ENCODE measurements at places on chromosomes 4 and X.
A peak's percentile ranks its signal among the peaks of the same experiment; 100 is the strongest.

- DNase-seq, result no peak
These were observed 6.3 kb downstream of the AREG start for GRCh38 chr4:74451214-74451661.

GRCh38 chr4:56128213-56128612, 179.5 kb downstream of the CEP135 start:
- no peak for DNase-seq

DNA sequence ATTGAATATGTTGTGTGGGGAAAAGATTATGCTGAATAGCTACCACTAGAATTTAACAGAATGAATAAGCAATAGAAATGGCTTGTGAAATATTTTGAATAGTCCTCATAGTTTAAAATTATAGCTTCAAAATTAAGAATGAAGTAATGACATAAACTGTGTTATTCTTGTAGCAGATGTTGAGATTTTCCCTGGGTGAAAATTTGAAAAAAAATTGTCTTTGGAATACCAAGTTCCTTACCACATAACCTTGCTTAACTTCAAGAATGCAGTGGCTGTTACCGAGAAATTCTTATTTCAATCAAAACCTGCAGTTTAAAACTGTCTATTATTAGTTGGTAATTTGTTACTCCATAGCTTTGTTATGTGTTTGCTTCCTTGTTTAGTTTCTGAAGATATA, 1268.6 kb downstream of the RAPGEF2 start:
- DNase-seq, result no peak

DNA sequence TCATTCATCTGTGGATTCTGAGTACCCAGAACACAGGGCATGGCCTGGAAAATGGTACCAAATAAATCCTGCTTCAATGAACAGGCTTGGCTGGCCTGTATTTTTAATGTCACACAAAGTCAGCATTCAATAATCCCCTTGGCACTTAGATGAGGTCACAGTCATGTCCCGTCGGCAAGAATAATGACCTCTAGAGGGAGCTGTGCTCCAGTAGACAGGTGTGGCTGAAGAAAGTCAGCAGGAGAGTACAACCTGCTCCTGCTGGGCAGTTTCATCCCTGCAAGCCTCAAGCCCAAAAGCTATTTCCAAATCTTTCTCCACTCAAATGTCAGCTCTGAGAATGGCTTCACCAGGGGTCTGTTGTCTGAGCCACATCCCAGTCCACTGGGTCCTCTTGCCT, 404.0 kb upstream of the F9 start:
- peak; percentile 38 for DNase-seq

GRCh38 chr4:165662341-165662740, 210.7 kb upstream of the TLL1 start:
- no peak for DNase-seq

- DNase-seq, result no peak
These were observed 97.1 kb upstream of the KLF3 start for GRCh38 chr4:38566806-38567398.

- DNase-seq, result no peak
These were observed 73.3 kb downstream of the GAB1 start for GRCh38 chr4:143410015-143410414.

GRCh38 chr4:26878794-26879391, 18.3 kb downstream of the STIM2 start:
- no peak for DNase-seq

GRCh38 chrX:134423606-134424005, 36.4 kb upstream of the HPRT1 start:
- no peak for DNase-seq

GRCh38 chr4:65653740-65654361, 16.4 kb downstream of the EPHA5 start:
- no peak for DNase-seq

DNA sequence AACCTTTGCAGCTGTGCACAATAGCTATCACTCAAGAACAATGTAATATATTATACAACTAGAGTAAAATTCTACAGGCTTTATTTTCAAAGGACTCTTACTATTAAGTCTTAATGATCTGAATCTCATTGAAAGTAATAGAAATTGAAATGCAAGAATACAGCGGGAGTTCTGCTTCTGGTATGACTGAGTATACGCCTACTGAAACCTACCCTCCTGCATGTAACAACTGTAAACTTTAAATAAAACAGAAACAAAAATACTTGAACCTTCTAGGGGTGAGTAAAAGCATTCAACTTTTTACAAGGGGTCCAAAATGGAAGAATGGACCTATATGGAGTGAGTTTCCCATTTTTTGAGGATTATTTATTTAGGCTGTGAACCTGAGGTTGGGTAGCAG, 13.5 kb downstream of the DCHS2 start:
- no peak for DNase-seq

DNA sequence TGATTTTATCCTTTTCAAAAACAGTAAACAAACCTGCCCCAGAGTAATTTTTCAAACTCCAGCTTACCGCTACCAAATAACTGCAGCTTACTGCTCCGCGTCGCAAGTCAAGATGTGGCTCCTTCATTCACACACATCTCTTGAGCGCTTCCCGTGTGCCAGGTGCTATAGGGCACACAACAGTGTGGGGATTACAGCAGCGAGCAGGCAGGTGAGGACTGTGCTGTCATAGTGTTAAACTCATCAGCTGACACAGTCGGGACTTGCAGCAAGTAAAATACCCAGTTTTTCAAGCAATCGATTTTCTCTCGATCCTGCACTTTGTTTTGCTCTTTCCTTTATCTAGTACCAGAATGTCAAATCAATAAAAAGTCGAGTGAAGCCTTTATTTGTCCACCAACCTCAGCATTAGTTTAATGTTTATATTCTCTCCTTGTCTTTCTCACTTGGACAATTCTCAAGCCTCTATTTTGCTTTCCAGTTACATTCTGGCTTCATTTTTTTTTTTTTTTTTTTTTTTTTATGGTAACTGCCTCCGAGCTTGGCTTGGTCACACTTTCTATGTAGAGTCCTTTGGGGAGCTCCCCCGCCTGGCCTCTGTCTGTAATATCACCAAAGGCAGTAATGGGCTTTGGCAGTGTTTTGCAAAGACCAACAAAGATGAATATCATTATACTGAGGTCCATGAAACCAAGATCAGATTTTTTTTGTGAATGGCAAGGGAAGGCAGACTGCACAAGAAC, 8.3 kb upstream of the ASB5 start:
- peak; percentile 69 for DNase-seq

GRCh38 chr4:71857713-71858451, 74.0 kb upstream of the GC start:
- DNase-seq, result no peak

GRCh38 chr4:53364624-53365023, 1.2 kb downstream of the SCFD2 start:
- DNase-seq, result no peak

DNA sequence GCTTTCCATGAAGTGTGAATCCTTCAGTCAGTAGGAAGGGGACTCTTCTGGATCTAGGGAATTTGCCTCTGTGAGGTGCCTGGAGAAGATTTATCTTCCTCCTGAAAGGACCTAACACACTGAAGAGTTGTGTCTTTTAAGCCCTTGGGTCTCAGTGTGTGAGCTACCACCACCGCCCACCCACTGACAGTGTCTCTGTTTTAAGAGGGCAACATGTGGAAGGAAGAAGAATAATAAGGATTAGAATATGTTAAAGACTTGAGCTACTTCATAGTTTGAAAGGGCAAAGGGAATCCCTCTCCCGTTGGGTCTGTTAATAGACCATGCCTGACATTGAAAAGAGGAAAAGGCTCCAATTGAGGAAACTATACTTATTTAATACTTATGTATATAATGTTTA, 64.3 kb upstream of the TLR2 start:
- DNase-seq, result no peak

DNA sequence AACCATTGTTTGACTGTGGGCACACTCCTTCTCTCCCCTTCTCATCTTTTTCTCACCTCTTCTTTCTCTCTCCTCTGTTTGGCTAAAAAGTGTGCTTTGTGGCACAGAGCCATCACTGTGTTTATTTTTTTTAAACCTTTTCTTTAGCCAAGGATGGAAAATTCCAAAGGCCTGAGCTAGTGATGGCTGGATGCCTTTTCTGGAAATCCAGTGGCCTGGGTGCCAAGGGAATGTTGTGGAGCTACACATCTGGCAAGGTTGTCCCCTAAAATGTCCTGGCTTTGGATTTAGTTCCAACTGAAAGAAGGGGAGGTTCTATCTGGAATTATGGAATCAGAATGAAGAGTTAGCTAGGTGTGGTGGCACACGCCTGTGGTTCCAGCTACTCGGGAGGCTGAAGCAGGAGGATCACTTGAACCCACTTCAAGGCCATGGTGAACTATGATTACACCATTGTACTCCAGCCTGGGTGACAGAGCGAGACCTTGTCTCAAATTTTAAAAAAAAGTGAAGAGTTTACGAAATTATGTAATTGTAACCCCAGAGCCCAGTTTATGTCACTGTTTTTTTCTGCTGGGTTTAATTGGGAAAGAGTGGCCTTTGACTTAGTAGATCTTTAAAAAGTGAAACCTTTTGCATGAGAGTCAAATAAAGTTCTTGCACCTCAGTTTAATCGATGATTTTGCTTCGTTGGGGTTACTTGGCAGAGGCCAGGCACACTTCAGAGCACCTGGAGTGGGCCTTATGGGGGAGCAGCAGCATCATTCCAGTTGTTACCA, 17.7 kb downstream of the DOCK11 start:
- DNase-seq, result no peak

GRCh38 chr4:66639361-66639760, 905.9 kb downstream of the CENPC start:
- no peak for DNase-seq

DNA sequence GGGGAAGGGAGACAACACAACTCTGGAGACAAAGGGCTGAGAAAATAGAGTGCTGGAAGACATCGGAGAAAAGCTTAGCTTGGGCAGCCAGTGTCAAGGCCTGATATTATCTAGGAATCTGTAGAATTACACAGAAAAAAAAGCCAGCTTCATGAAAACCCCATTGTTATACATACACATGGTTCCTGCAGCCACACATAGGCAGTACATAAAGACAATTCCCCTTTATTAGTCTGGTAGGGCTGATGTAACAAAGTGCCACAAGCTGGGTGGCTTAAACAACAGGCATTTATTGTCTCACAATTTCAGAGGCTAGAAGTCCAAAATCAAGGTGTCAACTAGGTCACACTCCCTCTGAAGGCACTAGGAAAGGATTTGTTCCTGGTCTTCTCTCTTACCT, 503.5 kb downstream of the MID1IP1 start:
- no peak for DNase-seq

DNA sequence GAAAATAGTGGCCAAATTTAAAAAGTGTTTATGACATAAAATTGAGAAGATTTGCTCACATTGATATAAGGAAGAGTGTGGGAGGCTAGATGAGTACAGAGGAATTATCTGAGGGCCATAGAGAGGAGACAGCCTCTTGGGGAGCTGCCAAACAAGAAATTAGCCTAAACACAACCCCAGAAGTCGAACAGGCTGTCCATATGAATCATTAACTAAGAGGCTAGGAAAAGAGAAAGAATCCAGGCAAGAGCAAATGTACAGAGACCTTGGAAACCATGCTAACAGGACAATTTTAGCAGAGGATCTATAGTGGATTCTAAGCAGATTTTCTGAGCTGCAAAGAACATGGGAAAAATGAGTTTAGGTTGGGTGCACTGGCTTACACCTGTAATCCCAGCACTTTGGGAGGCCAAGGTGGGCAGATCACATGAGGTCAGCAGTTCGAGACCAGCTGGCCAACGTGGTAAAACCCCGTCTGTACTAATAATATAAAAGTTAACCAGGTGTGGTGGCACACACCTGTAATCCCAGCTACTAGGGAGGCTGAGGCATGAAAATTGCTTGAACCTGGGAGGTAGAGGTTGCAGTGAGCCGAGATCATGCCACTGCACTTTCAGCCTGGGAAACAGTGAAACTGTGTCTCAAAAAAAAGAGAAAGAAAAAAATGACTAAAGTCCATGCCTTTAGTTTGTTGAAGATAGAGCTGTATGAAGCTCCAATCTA, 76.1 kb downstream of the NWD2 start:
- DNase-seq, result no peak

- DNase-seq, result no peak
These were observed 172.8 kb upstream of the CXCL13 start for GRCh38 chr4:77432717-77433417.

DNA sequence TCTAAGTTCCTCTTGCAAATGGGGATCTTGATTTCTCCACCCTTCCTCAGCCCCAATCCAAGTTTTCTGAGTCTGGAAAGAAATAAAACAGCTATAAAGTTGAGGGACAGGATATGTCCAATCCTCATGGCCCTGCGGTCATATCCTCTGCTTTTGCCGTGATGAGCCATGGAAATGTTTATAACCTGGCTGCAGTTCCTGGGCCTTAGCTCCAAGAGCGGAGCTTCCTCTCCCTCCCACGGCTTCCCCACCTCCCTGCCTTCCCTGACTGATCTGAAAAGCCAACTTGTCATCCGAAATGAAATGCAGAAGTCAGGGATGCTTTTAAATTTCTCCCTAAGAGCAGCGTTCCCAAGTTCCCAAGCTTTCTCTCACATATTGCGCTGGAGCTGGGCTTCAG, 221.5 kb upstream of the SFRP2 start:
- no peak for DNase-seq

- no peak for DNase-seq
These were observed 44.5 kb downstream of the AASDH start for GRCh38 chr4:56342746-56343145.

DNA sequence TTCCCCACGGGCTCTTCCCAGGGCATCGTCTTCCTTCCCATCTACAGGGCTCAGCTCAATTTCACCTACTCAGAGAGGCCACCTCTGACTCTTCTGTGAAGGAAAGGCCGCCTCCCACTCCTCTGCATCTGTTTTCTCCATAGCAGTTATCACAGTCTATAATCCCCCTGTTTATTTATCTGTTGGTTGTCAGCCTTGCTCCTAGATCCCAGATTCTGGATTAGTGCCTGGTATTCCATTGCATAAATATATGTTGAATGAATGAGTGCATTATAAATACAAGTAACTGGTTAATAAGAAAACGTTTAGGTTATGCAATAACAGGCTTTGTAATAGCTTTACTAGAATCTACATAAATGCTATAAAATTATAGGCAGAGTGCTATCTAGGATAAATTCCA, 52.9 kb downstream of the NSG1 start:
- DNase-seq, result no peak

DNA sequence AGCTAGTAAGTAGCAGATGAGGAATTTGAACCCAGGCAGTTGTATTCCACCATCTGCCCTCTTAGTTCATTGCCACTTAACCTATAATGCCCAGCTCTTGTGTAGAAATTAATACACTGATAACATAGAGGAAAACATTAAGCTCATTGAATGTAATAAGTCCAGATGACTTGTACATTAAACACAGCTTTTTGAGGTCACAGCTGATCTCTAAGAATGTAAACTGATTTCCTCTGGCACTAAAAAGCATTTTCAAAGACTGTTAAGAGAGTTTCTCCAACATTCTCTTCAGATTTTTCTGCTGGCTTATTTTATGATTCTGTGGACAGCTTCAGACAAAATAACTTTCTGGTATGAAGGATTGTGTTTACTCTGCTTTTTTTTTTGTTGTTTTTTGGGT, 42.7 kb downstream of the HPRT1 start:
- no peak for DNase-seq

DNA sequence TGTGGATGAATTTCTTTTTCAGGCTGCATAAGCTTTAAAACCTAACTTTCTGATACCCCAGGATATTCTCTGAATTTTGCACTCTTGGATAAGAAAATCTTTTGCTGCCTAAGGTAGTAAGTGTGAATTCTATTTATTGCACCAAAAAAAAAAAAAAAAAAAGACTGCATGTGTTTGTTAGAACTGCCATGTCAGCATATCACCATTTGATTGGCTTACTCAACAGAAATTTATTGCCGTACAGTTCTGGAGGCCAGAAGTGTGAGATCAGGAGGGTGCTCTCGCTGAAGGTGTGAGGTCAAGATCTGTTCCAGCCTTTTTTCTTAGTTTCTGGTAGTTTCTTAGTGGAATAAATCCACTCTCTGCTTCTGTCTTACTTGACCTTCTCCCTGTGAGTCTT, 1250.0 kb upstream of the PRKX start:
- DNase-seq, result no peak

Data from SK-N-DZ (cell line).